ENCODE measurements at places on chromosomes 4 and X. TPM values are rescaled to one million over a fixed set of nuclear protein-coding genes. Genes with fewer than 3 reads are reported as not detected.
A peak's percentile ranks its signal among the peaks of the same experiment; 100 is the strongest.

GRCh38 chr4:79042079-79042674 lies 102.9 kb upstream of the PAQR3 start:
- H3K4me1 ChIP-seq, result no peaks in the 10 kb centered on the region
- no peaks in the 10 kb centered on the region for H3K36me3 ChIP-seq
- no peak overlapping the region for H3K27ac ChIP-seq
- no peak for DNase-seq
- no peaks in the 10 kb centered on the region for H3K27me3 ChIP-seq
- H3K4me3 ChIP-seq, result no peak overlapping the region

GRCh38 chr4:113555868-113556267 lies 205.7 kb downstream of the CAMK2D start:
- no peak overlapping the region for H3K4me3 ChIP-seq
- H3K27me3 ChIP-seq, result no peaks in the 10 kb centered on the region
- H3K36me3 ChIP-seq, result no peaks in the 10 kb centered on the region
- DNase-seq, result no peak
- no peak overlapping the region for H3K27ac ChIP-seq

DNA sequence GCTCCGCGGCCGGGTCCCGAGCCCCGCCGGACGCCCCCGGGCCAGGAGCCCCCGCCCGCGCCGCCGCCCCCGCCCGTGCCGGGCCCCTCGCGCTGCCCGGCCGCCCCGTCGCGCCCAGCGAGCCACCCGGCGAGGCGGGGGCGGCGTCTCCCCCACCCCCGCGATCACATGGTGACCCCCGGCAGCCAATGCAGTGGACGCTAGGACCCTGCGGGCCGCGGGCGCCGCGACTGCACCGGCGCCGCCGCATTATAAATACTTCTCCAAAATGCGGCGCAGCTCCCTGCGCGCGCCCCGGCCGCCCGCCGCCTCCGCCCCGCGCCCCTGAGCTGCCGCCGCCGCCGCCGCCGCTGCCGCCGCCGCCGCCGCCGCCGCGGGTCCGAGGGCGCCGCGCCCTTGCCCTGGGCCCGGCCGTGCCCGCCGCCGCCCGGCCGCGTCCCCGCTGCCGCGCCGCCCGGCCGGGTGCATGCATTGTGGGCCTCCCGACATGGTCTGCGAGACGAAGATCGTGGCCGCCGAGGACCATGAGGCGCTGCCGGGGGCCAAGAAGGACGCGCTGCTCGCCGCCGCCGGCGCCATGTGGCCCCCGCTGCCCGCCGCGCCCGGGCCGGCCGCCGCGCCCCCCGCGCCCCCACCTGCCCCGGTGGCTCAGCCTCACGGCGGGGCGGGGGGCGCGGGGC lies at the start of gene NAT8L:
Gene NAT8L (plus strand): TSS at position 282 of the 680 bp plus-strand sequence. CDS start 185 bp downstream, at position 467.
- H3K4me3 ChIP-seq, result no peak within 1 kb of the TSS
- H3K36me3 ChIP-seq, result no peaks in the 10 kb centered on the region
- no peaks in the 10 kb centered on the region for H3K4me1 ChIP-seq
- no peak within 1 kb of the TSS for H3K27ac ChIP-seq
- DNase-seq, result no peak

DNA sequence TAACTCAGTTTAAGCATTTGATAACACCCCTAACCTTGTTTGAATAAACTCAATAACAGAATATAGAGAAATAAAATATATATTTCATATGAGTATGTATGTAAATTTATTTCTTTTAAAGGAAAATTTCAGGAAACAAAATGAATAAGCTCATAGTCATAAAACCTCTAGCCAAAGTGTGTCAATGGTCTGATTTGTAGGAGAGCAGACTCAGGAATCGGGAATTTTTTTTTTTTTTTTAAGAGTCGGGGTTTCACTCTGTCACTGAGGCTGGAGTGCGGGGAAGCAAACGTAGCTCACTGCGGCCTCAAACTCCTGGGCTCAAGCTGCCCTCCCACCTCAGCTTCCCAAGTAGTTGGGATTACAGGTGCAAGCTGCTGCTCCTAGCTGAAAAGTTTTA lies 2.4 kb downstream of the PKD2 start:
- DNase-seq, result no peak
- peaks cover 13% of the 10 kb centered on the region for H3K4me1 ChIP-seq
- no peaks in the 10 kb centered on the region for H3K27me3 ChIP-seq

GRCh38 chr4:61198686-61199085 lies 1.4 kb upstream of the ADGRL3 start:
- no peak for DNase-seq
- no peak overlapping the region for H3K4me3 ChIP-seq
- no peaks in the 10 kb centered on the region for H3K36me3 ChIP-seq
- H3K27ac ChIP-seq, result no peak overlapping the region
- no peaks in the 10 kb centered on the region for H3K27me3 ChIP-seq

DNA sequence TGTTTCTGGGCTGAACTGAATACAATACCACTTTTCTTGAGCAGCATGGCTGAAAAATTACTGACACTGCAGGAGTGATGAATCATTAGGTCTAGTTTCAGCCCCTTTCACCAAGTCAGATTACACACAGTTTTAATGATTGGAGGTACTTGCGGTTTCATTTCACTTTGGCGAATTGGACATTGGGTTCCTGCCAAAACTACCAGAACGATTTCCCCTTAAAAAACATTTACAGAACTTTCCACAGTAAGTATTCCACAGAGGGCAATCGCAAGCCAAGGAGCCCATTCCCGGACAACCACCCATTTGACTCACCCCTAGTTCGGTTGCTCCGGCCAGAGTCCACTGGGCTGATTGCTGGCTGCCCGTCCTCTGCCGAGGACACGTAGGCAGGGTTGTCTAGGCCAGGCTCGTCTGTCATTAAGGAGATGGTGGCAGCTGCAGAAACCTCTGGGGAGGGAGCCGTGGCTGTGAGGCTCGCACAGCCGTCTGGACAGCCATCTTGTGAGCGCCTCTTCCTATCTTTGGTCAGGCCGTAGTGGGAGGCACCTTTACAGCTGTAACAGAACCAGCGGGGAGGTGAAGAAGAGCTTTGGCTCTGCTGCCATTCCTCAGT lies 83.5 kb downstream of the LNX1 start:
- DNase-seq, result peak; percentile 29
- H3K27ac ChIP-seq, result peak overlapping the region; percentile 34
- H3K36me3 ChIP-seq, result no peaks in the 10 kb centered on the region
- no peaks in the 10 kb centered on the region for H3K27me3 ChIP-seq
- no peak overlapping the region for H3K4me3 ChIP-seq

GRCh38 chr4:24927049-24927448 lies 14.2 kb upstream of the CCDC149 start:
- H3K27me3 ChIP-seq, result no peaks in the 10 kb centered on the region
- H3K4me1 ChIP-seq, result no peaks in the 10 kb centered on the region
- H3K27ac ChIP-seq, result no peak overlapping the region

DNA sequence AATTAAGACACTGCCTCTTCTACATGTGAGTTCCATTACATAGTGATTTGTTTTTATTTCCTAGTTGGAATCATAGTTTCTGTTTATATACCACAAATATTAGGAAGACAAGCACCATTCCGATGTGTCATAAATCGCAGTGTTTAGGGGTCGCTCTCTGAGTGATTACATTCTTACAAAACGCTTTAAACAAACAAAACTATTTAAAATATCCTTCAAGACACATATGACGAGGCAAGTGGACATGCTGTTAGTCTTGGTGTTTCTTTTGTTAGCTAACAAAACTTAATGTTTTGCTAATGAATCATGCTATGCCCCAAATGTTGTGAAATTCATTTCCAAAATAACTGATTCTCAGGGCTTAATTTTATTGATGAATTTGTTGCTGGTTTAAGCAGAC lies 1219.3 kb upstream of the PRKX start:
- H3K27ac ChIP-seq, result no peak overlapping the region
- H3K4me3 ChIP-seq, result no peak overlapping the region
- H3K27me3 ChIP-seq, result no peaks in the 10 kb centered on the region
- DNase-seq, result no peak
- H3K36me3 ChIP-seq, result no peaks in the 10 kb centered on the region
- H3K4me1 ChIP-seq, result peaks cover 5% of the 10 kb centered on the region

DNA sequence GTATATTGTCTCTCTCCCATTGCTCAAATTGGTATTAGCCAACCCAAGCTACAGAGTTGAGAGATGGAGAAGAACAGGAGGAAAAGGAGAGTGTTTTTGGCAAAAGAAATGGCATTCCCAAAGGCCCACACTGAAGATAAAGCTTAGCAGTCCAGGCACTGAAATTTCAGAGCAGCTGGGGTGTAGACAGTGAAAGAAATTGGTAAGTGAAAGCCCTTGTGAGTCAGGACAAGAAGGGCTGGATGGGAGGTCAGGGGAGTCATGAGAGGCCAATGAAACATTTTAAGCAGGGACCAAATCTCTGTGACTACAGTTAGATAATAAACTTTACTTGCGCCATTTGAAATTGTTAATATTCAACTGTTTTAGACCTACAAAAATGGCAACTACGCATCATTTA lies 177.7 kb downstream of the ADAMTS3 start:
- H3K27me3 ChIP-seq, result no peaks in the 10 kb centered on the region
- no peak overlapping the region for H3K27ac ChIP-seq
- no peaks in the 10 kb centered on the region for H3K4me1 ChIP-seq
- H3K4me3 ChIP-seq, result no peak overlapping the region
- H3K36me3 ChIP-seq, result no peaks in the 10 kb centered on the region
- DNase-seq, result no peak

USP26 gene
- total RNA-seq, result not detected

SPANXD gene
- not detected for total RNA-seq

PRRG1 gene
- 15.1 TPM for total RNA-seq

CFAP99 gene
- 2.9 TPM for total RNA-seq

MMRN1 gene
- total RNA-seq, result 2.2 TPM

PRKG2 gene
- not detected for total RNA-seq

ADGRL3 gene
- total RNA-seq, result 27.0 TPM

Measured in adrenal gland (tissue), 19 donors.